Kidney (tissue), 22 donors: ENCODE measurements at places on chromosomes 7 and 10. TPM values are rescaled to one million over a fixed set of nuclear protein-coding genes. Genes with fewer than 3 reads are reported as not detected.

- no peak for DNase-seq
Observed at GRCh38 chr10:68595513-68595912, 35.4 kb downstream of the TET1 start.

- DNase-seq: peak; percentile 88
Observed at GRCh38 chr7:143882020-143882603, 19.9 kb downstream of the TCAF1 start.

- DNase-seq: no peak
Observed at GRCh38 chr7:141203177-141203576, 129.3 kb downstream of the TMEM178B start.

GRCh38 chr7:72309476-72309875 lies 102.7 kb downstream of the CALN1 start:
- no peak for DNase-seq

Gene SMKR1
- total RNA-seq: 0.63 TPM

Gene MEIG1
- total RNA-seq: not detected

- no peak for DNase-seq
Observed at GRCh38 chr7:70455925-70456324, 676.0 kb upstream of the GALNT17 start.

Gene HMX2
- total RNA-seq: 0.25 TPM

GRCh38 chr10:114605155-114605797 lies 52.8 kb downstream of the ABLIM1 start:
- DNase-seq: peak; percentile 35

Gene SERPINE1
- 9.9 TPM for total RNA-seq

Gene CYP2C19
- 0.28 TPM for total RNA-seq
